ENCODE measurements at places on chromosomes 4 and X.

- DNase-seq = no peak
These were observed 14.7 kb downstream of the SMIM10L2A start for GRCh38 chrX:135436456-135436855.

DNA sequence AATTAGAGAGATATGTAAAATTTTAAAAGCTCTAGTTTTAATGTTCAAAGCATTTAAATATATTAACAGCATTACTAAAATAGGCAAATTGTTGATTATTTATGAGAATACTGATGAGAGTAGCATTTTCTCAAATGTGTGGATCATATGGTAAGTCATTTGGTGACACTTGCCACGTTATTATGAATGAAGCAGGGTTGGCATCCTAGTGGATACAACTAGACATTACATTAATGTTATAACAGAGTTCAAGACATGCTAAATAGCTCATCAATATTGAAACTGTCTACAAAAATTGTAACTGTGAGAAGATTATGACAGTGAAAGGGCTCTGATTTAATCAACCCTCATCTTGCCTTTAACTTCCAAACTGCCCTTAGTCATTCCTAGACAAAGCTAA, 171.1 kb downstream of the PDGFC start:
- DNase-seq = no peak

DNA sequence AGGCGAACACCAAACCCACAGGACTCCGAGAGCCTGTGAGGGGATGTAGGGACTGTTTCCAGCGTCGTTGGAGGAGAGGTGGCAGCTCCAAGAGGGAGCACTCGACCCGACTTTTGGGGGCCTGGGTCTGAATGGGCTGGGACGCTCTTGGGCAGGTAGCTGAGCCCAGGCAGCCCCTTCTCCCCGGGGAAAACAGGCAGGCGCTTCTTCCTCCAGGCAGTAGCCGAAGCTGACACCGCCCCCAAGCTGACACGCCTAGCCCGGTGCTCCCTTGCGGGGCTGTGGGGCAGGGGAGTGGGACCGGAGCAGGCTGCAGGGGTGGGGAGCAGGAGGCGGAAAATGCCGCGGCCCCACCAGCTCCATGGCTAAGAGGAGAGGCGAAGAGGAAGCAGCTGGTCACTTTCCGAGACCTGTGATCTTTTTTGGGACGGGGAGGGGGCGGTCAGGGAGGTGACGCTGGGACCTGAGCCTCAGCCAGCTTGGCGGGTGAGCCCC, 4.2 kb downstream of the NKX1-1 start:
- no peak for DNase-seq

GRCh38 chrX:55041514-55041913, 10.7 kb upstream of the ALAS2 start:
- no peak for DNase-seq

DNA sequence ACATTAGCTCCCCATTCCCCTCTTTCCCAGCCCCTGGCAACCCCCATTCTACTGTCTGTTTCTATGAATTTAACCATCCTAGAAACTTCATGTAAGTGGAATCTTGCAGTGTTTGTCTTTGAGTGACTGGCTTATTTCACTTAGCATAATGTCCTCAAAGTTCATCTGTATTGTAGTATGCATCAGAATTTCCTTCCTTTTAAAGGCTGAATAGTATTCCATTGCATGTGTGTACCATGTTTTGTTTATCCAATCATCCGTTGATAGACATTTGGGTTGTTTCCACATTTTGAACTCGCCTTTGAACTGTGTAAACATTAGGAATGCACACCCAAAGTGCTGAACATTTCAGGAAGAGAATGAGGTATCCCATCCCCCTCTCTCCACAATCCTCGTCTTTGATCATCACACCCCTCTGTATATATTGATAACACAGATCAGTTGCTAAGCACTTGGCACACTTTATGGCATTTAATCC, 56.4 kb upstream of the PLAC1 start:
- DNase-seq = no peak

DNA sequence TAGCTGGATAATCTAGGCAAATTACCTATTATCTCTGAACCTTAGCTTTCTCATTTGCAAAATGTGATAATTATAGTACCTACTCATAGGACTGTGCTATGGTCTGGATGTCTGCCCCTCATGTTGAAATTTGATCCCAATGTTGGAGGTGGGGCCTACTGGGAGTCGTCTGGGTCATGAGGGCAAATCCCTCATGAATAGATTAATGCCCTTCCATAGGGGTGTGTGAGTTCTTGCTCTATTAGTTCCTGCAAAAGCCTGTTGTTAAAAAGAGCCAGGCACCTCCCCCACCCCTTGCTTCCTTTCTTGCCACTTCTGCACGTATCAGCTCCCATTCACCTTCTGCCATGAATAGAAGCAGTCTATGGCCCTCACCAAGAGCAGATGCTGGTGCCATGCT, 73.9 kb downstream of the SERTM2 start:
- no peak for DNase-seq

DNA sequence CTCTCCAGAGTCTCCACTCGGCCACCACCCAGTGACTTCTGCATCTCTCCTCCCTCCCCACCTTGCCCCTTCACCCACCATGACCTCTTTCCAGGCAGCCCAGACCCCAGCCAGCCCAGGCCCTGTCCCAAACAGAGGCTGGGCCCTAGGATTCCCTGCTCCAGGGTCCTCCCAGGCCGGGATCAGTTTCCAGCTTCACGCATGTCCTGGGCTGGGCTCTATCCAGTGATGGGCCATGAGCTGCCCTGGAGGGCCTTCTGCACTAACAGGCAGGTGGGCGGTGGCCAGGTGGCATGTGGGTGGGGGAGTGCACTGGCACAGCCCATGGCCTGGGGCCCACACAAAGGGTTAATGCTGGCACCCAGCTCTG, 20.4 kb upstream of the ADD1 start:
- DNase-seq = no peak

- no peak for DNase-seq
These were observed 1.2 kb downstream of the ATP11C start for GRCh38 chrX:139931646-139932072.

DNA sequence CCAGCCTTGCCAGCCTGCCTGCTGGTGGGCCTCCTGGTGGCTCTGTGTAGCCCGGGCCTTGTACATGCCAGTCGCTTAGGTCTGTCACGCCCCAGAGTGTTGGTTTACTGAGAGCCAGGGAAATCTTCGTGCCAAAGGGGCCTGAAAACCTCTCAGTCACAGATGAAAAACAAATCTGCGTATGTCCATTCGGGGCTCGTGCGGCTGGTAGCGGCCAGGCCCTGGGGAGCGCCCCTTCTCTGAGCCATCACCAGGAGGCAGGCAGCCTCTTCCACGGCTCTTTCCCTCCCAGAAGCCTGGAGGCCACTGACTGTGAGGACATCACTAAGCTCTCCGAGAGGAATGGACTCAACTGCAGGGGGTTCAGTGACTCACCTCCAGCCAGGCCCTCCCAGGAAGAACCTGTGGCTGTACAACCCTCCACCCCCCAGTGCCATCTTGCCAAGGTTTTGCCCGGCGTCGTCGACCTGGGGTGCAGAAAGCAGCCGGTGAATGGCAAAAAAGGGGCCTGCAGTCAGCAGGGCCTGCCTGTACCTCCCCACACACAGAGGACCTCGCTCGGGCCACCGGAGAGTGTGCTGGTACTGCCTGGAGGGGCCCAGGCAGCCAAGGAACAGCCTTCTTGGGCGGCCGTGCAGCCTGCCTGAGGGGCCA, 162.2 kb downstream of the BCOR start:
- DNase-seq = no peak

DNA sequence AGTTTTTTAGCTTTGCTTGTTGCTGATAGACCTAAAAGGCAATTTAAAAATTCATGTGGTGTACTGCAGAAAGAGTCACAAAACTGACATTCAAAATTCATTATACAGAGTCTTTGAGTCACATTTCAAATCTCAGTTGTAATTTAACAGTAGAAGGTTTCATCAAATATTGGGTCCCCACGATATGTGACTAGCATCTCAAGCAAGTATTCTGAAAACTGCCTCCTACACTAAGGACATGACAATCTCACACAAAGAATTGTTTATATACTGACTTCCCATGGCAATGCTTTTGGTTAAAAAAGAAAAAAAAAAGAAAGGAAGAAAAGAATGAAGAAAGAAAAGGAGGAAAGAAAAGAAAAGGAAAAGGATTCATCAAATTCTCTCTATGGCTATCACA, 62.1 kb upstream of the CTSO start:
- no peak for DNase-seq

DNA sequence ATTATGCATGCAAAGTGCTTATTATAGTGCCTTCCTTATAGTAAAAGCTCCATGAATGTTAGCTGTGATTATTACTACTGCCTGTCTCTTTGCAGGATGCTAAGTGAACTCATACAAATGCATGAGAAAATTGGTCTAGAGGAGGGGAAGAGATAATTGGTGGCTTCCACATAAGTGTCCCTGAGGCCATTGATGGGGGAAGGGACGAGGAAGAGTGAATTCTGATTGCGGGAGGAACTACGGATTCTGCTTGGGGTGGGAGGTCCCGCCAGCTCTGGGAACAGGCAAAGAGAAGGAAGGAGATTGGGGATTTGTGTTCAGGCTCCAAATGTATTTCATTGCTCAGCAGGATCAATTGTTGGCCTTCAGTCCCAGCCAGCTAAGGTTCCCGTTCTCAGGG, 11.6 kb upstream of the ARHGAP36 start:
- no peak for DNase-seq

GRCh38 chr4:23476515-23477090, 413.2 kb downstream of the PPARGC1A start:
- no peak for DNase-seq

DNA sequence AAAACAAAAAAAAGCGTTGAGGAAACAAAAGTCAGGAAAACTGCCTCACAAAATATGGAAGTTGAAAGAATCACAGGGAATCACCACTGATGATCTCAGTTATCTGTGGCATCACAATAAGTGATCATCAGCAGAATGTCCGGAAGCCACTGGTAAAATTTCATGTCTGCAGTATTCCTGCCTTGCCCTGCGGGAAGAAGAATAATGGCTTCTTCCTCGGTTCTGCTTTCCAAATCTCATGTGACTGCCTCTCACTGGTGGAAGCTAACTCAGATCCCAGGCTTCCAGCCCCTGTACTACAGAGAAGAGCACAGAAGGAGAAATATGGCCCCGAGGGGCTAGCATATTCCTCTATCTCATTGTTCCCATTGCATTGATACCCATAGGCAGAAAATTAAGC, 12.7 kb upstream of the ZNF330 start:
- no peak for DNase-seq

DNA sequence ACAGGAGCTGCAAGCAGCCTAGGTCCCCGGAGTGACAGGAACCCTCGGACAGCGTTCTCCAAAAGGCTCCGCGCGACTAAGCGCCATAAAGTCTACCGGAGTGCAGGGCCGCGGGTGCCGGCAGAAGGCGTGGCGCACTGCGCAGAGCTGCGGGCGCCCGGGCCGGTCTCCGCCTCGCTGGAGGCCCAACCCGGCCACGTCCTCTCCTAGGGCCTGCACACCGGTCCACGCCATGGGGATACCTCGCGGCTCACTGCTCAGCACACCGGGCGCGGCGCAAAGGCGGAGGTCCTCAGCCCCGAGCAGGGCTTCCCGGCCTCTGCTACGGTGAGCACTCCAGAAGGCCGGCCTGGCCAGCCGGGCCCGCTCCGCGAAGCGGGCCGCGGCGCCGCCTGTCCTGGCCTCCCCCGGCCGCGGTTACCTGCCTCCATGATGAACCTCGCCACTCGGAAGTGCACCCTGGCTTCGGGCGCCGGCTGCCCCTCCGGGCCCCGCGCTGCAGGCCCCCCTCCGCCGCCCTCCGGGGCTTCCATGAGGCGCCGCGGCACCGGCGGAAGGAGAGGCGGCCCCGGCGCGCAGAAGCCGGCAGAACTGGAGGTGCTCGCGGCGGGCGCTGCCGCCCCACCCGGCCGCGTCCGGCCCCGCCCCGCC, at the start of gene CCNQ:
CCNQ (minus strand) TSS at position 599 of the 651 bp plus-strand sequence; CDS start at position 533, 66 bp downstream.
- no peak for DNase-seq

DNA sequence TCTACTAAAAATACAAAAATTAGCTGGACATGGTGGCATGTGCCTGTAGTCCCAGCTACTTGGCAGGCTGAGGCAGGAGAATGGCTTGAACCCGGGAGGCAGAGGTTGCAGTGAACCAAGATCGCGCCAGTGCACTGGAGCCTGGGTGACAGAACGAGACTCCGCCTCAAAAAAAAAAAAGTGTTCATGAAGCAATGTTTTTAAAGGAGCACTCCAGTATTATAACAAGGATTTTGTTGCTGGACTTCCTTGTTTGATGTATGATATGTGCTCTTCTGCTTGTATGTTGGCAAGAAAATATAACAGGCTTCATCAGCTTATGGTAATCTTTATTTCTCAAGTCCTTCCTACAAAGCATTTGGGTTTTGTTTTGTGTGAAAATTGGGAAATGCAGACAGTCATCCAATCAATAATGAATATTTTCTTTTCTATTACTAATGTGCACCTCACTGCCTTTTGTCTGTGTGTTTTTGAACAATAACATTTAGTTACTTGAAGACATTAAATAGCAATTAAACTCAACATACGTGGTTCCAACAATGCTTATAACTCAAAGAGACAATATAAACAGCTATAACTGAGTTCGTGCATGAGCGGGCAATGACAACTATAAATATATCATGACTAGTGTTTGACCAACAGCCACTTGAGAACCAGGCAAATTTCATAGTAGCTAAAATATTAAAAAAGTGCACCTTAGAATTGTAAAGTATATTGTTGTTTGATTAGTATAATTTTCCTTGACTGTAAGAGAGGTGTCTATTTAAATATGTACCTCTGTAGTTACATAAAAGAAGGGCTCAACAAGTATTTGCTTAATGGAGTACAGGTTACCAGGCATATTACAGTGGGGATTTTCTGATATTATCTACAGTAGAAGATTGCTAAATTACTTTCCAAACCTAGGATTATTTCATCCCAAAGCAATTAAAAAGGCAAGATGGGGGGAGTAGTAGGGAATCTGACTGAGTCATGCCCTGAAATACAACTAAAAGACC, 210.7 kb downstream of the PPP3CA start:
- no peak for DNase-seq

- DNase-seq = peak; percentile 62
These were observed 62.4 kb upstream of the PDLIM3 start for GRCh38 chr4:185597532-185598188.
